ENCODE measurements at places on chromosomes 11 and 22.

GRCh38 chr11:26285608-26286007 lies 46.3 kb upstream of the ANO3 start:
- no peak for DNase-seq

DNA sequence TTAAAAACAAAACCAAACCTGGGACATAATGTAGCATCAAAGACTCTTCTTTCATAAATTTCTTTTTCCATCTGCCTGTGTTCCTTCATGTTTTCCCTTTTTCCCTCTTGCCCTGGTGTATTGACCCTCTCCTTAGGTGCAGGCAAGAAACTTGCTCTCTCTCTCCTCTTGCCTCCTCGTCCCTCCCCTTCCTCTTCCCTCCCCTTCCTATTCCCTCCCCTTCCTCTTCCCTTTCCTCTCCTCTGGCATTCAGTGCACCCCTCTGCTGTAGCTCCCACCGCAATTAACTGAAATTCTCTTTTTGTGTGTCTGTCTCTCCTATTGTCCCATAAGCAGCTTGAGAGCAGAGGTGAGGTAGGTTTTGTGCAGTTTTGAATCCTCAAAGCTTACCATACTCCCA lies 49.9 kb downstream of the CSF2RB start:
- no peak for DNase-seq

DNA sequence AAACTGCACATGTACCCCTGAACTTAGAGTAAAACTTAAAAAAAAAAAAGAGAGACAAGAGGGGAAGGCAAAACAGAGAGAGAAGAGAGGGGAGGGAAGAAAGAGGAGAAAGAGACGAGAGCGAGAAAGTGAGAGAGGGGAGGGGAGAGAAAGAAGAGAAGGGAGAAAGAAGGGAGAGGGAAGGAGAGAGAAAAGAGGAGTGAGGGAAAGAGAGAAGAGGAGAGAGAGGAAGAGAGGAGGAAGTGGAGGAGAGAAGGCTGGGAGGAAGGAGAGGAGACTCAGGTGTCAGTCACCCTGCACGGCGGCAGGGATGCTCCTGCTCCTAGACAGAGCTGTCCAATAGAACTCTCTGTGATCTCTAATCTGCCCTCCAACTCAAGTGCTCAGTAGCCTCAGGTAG lies 248.3 kb downstream of the MIAT start:
- no peak for DNase-seq

- DNase-seq: peak; percentile 28
Observed at GRCh38 chr11:126345759-126346585, 9.5 kb upstream of the ST3GAL4 start.

DNA sequence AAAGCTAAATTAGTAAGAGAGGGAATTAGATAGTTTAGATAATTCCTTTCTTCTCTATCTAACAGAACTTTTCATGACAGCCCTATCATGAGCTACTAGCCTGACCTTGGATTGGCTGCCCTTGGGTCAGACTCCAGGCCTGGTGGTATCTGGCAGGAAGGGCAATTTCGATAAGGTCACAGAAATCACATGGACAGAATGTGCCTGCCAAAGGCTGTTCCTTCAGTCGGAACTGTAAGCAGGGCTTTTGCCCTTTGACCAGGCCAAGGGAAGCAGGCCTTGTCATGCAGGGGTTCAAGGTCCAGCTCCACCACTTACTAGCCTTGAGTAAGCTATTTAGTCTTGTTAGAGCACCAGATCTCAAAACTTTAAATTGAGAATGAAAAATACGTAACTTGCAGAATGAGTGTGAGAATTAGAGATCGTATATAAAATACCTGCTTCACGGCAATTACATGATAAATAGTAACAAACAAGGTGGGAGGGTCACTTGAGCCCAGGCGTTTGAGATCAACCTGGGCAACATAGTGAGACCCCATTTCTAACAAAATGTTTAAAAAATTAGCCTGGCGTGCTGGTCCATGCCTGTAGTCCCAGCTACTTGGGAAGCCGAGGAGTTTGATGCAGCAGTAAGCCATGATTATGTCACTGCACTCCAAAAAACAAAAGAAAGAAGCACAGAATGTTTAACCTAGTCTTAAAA lies 60.8 kb upstream of the SC5D start:
- DNase-seq: no peak

DNA sequence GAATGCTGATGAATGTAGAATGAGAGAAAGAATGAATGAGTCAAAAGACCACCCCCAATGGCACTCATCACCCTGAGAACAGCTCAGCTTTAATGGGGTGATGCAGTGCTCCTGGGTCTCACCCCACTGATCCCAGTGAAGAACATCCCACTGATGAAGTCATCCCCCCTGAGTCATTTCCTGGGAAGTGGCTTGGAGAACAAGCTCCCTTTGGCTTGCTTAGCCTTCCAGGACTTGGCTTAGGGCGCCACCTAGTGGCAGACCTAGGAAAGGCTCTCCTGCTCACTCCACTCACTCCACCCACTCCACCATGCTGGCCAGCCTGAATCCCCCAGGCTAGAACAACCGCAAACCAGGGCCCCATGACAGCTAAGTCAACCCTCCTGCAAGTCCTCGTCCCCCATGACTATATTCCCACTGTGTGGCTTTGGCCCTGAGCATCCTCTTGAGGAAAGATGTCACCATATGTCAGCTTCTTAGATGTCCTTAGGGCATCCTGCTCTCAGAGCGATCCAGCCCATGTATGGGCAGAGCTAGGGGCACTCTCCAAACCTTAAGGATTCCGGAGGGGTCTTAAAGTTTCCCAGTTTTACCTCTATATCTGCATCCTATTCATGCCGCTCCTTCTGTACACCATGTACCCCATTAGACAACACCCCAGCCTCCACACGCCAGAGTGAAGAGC lies 17.8 kb upstream of the TMPRSS13 start:
- DNase-seq: peak; percentile 86

All from activated CD4-positive, alpha-beta T cell treated with anti-CD3 and anti-CD28 coated beads, Interleukin-2, amount 50 U/mL, for 16 hours (primary cell).